ENCODE measurements at places on chromosomes 13 and 19. TPM values are rescaled to one million over a fixed set of nuclear protein-coding genes. Genes with fewer than 3 reads are reported as not detected.

Gene SOHLH2
- total RNA-seq: not detected

Gene HSPB6
- 19.8 TPM for total RNA-seq

Gene ATP4A
- total RNA-seq: not detected

Gene KIR3DL1
- not detected for total RNA-seq

Gene SOX1
- not detected for total RNA-seq

Gene KLK1
- total RNA-seq: 37.8 TPM

GRCh38 chr13:103351035-103351828 lies 285.0 kb upstream of the SLC10A2 start:
- no peak for DNase-seq
- H3K4me3 ChIP-seq: no peak overlapping the region
- H3K27me3 ChIP-seq: no peaks in the 10 kb centered on the region
- no peaks in the 10 kb centered on the region for H3K36me3 ChIP-seq
- peaks cover 9% of the 10 kb centered on the region for H3K4me1 ChIP-seq
- no peak overlapping the region for H3K27ac ChIP-seq

Gene LILRA6
- not detected for total RNA-seq

DNA sequence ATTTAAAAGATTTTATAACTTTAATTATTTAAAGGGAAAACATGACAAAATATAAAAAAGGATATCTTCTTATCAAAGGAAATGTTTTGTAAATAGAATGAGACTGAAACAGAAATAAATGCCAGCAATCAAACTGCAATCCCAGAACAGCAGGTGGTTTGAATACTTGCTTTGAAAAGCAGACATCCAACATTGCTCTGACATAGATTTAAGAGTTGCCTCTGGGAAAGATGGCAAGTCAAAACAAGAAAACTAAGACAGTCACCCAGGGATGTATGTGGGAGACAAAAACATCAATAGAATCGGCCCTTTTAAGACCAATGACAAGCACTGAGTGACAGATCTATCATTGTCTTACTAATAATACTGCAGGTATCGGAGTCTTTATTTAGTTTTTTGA lies 789.7 kb upstream of the GPC6 start:
- DNase-seq: no peak
- no peak overlapping the region for H3K4me3 ChIP-seq
- no peaks in the 10 kb centered on the region for H3K36me3 ChIP-seq
- H3K27me3 ChIP-seq: no peaks in the 10 kb centered on the region
- H3K27ac ChIP-seq: no peak overlapping the region
